ENCODE measurements at places on chromosomes 5 and 9.

DNA sequence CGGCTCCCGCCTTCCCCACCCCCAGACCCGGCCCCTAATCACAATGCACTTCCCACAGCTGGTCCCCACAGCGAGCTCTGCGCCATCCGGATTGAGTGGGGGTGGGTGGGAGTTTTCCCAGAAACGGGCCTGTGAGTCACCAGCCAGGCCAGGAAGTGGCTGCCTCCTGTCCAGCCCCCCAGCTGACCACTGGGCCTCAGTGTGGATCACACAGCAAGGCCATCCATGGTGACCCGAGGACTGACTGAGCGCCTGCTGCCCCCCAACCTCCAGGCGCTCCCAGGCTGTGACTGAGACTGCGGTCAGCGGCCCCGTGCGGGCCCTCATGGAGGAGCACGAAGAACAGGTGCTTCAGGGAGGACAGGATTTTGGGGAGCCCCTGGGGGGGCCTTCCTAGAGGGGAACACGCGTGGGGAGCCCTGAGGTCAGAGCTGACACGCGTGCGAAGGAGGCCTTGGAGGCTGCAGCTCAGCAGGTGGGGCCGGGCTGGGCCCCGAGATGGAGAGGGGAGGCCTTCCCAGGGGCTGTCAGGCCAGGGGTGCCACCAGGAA lies 48.3 kb upstream of the EGFL7 start:
- DNase-seq: peak; percentile 74

GRCh38 chr9:69463497-69464068 lies 138.6 kb downstream of the ENTREP1 start:
- DNase-seq: no peak

GRCh38 chr9:136412962-136413361 lies 2.5 kb downstream of the PMPCA start:
- DNase-seq: peak; percentile 39

- DNase-seq: no peak
Observed at GRCh38 chr5:168209244-168209995, 82.0 kb upstream of the WWC1 start.

DNA sequence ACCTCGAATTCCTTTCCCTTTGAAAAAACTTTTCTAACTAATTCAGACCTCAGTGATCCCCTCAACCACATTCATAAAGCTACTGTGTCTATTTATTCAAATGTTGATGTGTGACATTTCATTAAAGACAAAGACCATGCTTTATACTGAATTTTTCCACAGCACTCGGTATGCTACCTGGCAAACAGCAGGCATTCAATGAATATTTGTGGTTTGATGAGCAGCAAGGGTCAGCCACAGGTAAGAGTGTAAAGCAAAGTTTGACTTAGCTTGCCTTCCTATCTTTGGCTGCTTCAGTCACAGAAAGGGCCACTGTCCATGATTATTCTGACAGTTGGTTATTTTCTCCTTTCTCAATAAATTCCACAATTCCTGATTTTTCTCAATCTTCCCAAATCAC lies 5.1 kb upstream of the CDC42SE2 start:
- no peak for DNase-seq

DNA sequence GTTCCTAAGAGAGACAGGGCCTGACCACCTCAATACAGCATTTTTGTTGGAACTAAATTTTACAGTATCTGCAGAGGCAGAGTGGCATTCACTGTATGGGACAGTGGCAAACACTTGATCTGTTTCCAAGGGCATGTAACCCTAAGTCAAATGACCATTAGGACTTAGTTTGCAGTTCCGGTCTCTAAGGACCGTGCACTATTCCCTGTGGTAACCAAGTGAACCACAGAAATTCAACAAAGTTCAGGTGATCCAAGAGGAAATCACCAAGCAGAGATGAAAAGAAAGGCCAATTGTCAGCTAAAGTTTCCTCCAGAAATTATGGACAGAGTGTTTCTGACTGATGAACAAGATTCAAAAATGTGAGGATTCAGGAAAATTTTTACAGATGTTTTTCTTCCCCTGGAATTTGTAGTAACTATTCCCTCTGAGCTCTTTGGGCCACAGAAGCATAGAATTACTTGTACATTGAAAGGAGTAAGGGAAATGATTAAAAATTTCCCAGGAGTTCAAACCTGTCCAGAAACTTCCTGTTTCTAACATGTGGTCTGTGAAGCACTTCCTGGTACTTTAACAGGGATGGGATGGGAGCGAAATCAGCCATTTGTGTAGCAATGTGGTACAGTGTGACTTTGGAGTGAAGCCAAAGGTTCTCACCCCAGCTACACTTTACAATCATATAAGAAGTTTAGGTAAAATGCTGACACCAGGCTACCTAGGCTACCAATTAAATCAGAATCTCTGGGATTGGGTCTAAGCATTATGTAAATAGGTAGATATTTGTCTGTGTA lies 266.1 kb upstream of the MAP3K1 start:
- no peak for DNase-seq

DNA sequence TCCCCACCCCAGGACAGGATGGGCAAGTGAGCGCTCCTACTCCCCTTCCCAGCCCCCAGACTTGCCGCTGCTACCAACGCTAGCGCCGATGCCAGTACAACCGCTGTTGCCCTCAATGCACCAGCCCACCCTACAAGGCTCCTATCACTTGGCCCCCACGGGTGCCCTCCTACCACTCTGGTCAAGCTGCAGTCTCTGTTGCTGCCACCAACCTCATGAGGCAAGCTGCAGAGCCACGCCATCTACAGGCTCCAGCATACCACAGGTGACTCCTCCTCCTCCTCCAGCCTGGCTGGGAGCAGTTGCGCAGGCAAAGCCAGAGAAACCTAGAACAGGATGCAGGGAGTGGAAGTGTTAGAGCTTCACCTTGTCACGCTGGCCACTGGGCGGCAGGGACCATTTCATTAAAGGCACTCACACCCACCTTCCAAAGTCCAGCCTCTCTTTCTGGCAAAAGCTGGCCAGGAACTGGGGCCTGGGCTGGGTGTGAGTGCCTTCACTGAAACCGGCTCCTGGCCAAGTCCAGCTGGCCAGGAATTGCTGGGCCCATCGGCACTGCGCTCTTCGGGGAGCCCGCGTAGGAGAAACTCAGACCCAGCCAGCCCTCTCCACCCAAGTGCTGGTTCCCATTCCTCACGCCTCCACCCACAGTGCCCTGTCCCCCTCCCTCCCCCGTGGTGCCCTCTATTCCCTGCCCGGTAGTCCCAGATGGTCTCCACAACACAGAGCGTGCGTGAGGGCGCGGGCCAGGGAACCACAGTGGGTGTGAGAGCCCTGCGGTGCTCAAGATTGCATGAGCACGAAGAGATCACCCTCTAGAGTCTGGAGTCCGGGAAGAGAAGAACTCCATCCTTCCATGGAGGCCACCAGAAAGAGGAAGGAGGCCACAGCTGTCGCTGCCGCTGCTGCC lies 1.6 kb upstream of the PCAT7 start:
- DNase-seq: no peak

- no peak for DNase-seq
Observed at GRCh38 chr5:125882061-125882460, 541.1 kb upstream of the GRAMD2B start.

DNA sequence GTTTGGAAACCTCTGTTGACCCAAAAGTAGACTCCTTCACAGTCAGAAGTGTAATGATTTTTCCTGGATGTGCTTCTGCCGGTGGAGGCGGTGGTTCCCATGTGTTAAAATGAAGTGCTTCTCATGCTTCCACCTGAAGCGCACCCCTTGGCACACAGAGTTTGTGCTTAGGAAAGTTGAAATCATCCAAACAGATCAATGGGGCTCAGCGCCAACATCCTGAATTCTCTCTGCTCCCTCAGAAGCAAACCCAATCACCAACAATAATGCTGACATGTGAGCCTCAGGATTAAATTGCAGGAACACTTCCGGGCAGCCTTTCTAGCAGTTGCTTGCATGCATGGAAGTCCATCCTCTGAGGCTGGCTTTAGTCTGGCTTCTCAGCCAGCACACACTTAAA lies 71.0 kb downstream of the MED10 start:
- no peak for DNase-seq

DNA sequence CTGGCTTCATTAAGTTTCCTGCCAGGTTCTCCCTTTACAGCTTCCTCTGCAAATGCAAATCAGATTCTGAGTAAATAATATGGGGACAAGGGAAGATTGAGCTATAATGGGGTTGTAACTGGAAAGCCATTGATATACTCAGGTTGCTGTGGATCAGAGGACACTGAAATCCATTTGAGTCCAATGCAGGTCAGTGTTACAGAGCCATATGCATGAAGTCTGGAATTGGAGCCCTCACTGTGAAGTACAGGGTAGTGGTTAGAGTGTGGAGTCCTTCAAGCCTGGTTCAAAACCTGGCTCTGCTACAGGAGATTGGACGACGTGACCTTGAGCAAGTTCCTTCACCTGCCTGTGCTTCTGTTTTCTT lies 48.7 kb downstream of the TIMD4 start:
- no peak for DNase-seq

DNA sequence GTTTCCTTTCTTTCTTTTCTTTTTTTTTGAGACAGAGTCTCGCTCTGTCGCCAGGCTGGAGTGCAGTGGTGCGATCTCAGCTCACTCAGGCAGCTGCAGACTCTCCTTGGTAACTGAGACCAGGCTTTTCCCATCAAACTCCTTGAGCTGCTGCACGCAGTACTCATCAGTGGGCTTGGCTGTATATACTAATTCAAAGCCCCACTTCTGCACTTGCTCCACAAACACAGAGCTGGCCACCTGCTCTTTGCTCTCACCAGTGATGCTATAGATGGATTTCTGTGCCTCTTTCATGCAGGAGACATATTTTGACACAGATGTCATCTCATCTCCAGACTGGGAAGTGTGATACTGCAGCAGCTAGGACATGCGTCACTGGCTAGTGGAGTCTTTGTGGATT lies 252.7 kb downstream of the AP3B1 start:
- no peak for DNase-seq

DNA sequence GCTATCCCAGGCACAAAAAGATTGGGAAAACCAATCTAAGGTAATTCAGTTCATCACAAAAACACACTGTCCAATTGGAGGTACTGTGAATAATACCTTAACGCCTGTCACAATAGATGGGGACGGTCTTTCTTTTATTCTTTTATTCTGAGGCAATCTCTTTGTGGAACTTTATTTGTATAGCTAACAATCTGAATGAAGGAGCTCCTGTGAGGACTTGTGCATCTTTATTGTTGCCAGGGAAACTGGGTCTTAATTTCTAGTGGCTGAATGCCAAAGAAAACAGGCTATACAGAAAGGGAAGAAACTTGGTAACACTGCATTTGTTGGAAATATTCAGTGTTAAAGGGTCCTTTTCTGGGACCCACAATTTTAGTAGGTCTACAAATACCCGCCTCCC lies 546.9 kb upstream of the C9orf72 start:
- DNase-seq: no peak

- DNase-seq: no peak
Observed at GRCh38 chr5:305459-305858, 16.1 kb upstream of the AHRR start.

DNA sequence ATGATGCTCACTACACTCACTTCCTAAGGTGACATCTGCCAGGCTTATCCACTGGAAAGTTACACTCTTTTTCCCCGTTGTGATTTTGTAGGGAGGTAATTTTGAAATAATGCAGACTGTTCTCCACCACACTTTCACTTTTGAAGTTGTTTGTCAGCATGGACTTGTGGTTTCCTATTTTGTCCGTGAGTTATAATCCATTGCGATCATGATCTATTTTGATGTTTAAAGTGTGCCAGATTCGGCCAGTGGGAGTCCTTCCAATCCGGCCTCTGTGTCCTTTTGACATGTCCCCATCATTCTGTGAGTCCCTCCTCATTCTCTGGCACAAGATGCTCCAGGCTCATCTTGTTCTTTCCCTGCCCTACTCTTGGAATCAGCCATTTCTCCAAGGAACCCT lies 211.3 kb upstream of the KLF4 start:
- no peak for DNase-seq

DNA sequence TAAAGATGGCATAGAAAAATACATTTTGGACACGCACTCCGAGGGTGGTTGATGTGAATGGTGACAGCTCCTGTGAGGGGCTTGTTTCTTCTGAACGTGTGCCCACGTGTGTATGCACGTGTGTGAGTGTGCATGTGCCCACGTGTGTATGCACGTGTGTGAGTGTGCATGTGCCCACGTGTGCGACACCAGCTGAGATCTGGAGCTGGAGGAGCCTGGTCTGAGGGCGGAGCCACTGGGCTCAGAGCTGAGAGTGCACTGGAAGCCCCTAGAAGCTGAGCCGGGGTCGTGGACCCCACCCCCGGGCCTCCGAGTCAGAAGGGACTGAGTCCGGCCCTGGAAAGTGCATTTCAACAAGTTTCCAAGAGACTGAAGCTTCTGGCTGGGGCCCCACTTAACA lies 282.5 kb upstream of the IRX4 start:
- DNase-seq: no peak

- no peak for DNase-seq
Observed at GRCh38 chr5:163913548-163913947, 408.1 kb downstream of the MAT2B start.

All from cardiac fibroblast (primary cell).